COLO829 (cell line): ENCODE measurements at places on chromosomes 4 and X.

DNA sequence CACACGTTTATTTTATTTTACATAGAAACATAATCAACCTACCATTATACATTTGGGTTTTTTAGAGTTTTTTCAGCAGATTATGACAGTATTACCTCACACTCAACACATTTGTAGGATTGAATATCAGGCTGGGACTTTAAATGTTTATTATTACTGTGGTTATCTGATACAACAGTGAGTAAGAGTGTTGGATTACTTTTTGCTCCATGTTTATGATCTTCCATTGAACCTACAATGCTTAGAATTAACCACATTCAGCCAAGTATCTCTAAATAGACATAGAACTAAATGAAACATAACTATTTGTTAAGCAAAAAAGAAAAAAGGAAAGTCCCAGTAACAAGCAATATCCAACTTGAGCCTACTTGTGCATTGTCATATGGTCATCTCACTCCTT is 607.4 kb upstream of the PITX2 start:
- DNase-seq = no peak

DNA sequence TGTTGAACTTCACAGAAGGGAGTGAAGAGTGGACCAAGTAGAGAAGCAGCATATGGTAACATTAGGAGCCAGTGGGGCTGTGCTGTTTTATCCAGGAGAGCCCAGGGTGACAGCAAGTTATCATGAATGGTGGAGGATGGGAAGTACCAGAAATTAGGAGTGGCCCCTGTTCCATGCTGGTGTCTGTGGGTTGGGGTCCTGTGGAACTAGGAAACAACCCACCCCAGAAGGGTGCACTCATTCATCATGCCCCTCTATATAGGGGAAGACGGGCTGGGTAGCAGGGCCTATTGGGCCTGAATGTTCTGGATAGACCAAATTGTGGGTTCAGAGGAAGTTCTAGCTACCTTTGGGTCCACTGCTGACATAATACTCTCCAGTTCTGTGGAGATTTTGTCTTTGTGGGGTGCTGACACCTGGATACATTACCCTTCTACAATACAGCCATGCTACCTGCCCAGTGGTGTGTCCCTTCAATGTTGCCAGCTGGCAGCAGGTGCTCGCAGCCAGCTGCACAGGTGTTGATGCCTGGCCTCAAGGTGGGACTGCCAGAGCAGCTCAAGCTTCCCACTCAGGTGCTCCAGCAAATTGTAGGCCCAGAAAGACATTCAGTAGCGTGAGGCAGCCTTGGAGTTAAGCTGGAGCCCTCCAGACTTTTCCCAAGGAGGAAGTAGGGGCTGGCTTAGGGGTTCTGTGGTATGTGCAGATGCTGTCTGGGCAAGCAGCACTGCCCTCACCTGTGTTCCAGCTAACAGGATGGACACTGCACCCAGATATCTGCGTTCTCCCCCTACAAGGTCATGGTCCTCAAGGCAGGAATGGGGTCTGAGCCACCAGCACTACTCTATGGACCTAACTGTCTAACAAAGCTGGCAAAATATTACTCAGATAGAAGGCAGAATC is 106.5 kb downstream of the NHSL2 start:
- no peak for DNase-seq

DNA sequence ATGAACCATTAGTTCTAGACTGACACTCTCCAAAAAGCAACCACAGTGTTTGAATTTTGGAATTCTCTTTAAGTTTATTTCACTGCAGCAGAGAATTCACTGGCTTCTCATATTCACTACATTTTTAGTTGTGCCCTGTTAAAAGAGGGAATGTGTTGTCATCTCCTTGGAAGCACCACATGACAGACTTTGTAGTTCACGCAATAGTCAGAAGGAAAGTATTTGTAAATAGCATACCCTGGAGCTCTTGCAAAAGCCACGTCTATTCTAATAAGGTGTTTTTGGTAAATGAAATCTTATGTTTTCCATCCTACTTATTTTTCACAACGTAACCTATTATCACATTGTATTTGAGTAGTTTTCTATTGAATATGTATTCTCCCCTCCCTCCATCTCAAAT is 25.8 kb downstream of the DOCK11 start:
- DNase-seq = no peak

DNA sequence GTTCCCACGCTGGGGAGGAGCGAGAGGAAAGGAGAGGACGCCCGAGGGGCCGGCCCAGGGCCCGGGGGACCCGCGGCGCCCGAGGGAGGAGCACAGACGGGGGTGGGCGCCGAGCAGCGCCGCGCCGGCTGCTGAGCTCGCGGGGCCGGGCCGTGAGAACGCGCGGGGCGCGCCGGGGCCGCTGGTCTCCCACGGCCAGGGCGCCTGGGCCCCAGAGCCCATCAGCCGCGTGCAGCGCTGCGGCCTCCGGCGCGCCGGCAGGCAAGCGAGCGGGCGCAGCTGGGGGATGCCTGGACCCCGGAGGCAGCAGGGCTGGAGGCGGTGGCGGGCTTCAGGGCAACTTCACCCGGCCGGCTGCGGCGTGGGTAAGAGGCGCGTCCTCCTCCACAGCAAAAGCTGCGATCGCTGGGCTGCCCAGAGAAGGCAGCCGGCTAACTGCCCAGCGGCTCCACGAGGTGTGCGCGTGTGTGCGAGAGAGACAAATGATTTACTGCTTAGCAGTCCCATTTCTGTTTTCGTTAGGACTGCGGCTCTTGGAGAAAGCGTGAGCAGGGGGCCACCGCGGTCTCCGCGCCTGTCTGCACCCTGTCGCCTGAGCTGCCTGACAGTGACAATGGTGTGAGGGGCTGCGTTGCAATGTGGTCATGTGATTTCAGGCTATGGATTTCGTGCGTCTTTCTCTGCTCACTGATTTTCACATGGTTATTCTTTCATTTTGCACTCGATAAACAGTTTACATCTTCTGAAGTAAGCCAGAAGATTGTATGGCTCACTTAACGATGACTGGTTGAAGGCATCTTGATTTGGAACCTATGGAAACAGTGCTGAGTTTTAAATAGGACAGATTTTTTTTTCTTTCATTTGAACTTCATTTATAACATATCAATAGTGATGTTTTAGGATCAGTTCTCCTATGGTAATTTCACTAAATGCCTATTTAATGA is 1.2 kb downstream of the GUCY1A1 start:
- peak; percentile 33 for DNase-seq

GRCh38 chr4:6112606-6113290 is 87.6 kb downstream of the JAKMIP1 start:
- DNase-seq = no peak

DNA sequence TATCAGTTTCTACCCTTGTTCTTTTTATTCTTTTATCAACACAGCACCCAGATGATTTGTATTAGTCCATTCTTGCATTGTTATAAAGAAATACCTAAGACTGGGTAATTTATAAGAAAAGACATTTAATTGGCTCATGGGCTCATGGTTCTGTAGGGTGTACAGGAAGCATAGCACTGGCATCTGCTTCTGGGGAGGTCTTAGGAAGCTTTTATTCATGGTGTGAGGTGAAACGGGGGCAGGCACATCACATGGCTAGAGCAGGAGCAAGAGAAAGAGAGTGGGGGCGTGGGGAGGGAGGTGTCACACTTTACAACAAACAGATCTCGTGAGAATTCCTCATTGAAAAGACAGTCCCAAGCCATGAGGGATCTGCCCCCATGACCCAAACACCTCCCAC is 285.3 kb downstream of the SMARCA1 start:
- no peak for DNase-seq

- DNase-seq = no peak
These were observed 30.4 kb downstream of the CLDN34 start for GRCh38 chrX:9997524-9997923.

DNA sequence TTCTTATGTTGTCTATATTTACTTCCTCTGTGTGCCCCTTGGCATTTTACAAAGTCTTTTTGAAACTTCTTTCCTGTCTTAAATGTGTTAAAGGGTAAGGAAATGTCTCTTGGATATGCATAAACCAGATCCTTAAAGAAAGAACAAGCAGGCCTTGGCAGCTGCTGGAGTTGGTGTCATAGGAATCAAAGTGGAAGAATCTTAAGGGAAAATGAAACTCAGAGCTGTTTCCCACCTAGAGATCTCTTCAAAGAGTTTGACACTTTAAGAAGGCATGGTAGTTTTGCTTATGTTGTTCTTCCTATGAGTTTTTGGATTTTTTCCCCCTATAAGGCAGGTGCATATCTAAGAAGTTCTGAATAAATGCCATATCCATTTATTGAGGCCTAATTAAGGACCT is 37.0 kb upstream of the CWH43 start:
- no peak for DNase-seq

DNA sequence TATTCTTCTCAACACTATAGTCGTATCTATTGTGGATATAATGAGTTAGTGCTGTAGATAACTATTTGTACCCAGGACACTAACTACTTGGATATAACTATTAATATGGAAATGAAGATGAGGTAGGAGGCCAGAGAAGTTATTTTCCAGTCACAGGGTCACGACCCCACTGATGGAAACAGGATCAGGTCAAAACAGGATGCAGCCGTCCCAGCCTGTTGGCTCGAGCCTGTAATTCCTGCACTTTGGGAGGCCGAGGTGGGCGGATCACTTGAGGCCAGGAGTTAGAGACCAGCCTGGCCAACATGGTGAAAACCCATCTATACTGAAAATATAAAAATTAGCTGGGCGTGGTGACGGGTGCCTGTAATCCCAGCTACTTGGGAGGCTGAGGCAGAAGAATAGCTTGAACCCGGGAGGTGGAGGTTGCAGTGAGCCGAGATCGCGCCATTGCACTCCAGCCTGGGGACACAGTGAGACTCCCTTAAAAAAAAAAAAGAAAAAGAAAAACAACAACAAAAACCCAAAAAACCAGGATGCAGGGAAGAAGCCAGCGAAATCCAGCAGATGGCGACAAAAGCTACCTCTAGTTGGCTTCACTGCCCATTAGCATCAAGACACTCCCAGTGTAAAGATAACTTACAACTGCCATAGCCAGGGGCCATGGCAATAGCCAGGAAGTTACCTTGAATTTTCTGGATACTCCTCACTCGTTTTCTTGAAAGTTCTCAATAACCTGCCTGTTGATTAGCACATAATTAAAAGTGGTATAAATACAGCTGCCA is 37.9 kb upstream of the NKAP start:
- peak; percentile 56 for DNase-seq

DNA sequence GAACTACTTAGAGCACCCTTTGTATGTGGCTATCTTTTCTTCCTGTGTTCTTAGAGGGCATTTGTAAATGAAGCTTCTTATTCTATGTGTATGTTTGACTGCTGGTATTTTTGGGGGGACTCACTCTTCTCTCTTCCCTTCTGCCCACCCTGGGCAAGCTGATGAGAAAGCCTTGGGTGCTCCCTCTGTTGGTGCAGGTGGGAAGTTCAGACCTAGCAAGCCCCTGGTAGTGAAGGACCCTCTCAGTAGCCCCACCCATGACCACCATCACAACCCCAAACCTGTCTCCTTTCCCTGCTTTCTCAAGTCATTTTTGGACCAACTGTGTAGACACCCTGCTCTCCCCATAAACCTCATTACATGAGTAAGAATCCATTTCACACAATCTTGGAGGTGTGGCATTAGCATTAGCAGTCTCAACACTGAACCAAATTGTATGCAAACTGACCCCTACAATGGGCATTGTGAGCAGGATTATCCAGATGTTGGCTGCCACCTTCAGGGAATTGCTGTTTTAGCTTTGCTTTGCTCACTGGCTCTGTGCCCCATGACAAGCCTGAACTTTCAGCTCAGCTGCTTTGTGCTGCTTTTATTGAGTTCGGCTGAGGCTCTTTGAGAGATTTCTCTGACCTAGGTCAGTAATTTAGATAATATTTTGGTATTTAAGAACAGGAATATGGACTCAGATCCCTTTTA is 27.9 kb downstream of the TRIM61 start:
- DNase-seq = no peak

DNA sequence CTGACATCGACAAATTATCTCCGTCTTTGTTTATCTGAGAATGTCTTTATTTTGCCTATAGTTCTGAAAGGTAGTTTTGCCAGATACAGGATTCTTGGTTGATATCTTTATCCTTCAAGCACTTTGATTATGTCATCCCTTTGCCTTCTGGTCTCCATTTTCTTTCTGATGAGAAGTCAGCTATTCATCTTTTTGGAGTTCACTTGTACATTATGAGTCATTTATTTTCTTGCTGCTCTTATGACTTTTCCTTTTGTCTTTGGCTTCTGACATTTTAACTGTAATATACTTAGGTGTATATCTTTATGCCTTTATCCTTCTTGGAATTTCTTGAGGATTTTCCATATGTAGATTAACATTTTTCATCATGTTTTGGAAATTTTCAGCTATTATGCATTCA is 51.4 kb downstream of the SHROOM4 start:
- DNase-seq = no peak

DNA sequence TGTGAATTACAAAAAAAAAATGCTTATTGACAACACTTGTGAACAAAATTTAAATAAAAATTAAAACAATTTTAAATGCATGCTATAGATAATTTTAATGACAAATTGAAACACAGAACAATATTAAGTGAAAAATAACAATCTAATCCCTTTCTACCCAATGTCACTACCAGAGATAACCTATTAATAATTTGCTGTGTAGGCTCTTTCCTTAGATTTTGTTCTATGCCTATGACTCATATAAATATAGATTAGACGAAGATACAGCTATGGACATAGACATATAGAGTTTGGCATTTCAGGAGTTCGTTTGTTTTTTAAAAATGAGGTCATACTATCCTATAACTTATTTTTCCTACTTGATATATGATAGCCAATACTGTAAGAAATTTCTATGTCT is 18.1 kb downstream of the PLAC8 start:
- DNase-seq = no peak

DNA sequence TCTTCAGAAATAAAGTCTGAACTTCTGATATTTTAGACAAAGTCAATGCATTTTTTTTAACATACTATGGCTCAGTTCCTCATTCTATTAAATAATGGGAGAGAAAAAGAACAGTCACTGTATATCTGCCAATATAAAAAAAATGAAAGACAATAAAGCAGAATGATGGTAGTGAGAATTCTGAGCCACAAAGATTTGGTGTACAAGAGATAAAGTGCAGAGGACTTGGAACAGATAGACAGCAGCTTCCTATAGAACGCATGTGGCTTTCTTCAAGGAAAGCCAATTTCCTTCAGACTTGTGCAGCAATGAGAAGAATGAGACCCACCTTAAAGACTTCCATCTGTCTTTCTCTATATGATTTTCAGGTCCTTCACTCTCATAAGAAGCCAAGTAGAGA is 39.7 kb downstream of the RASGEF1B start:
- DNase-seq = no peak

- DNase-seq = no peak
These were observed 263.5 kb upstream of the DKK2 start for GRCh38 chr4:107299646-107300045.

GRCh38 chr4:174279433-174280155 is 3.9 kb downstream of the FBXO8 start:
- no peak for DNase-seq

GRCh38 chr4:121070696-121071639 is 1.4 kb downstream of the NDNF start:
- no peak for DNase-seq

DNA sequence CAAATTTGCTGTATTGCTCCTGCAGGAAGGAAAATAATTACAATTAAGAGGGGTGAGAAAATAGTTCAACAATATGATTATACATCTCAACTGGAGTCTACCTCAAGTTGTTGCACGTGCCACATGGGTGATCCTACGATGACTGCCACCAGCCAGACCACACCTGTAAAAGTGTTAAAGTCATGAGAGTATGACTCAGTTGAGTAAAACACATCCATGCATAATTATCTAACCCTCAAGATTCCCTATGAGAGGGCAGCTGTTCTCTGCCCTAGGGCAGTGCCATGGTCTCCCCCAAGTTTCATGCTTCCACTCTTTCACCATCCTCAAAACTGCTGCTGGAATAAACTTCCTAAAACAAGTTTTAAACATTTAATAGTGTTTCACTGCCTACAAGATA is 44.1 kb downstream of the QRFPR start:
- DNase-seq = no peak

GRCh38 chr4:128390475-128390996 is 102.9 kb upstream of the PGRMC2 start:
- DNase-seq = no peak
